G401 (cell line): ENCODE measurements at places on chromosomes 5 and 9. TPM values are rescaled to one million over a fixed set of nuclear protein-coding genes. Genes with fewer than 3 reads are reported as not detected.
A peak's percentile ranks its signal among the peaks of the same experiment; 100 is the strongest.

Gene IL3
- not detected in 2 replicates for total RNA-seq

Gene ARHGEF28
- total RNA-seq: 0.03 and 0.98 TPM in 2 replicates

Gene DDX46
- total RNA-seq: 13.8 and 18.1 TPM in 2 replicates

Gene SMIM3
- 19.4 and 25.0 TPM in 2 replicates for total RNA-seq

Gene IPPK
- 11.1 and 15.9 TPM in 2 replicates for total RNA-seq

Gene SPATA31A3
- 0.20 TPM in 1 of 2 replicates, not detected in the other for total RNA-seq

- no peak for DNase-seq
These were observed 411.3 kb upstream of the ARRDC3 start for GRCh38 chr5:91794455-91794854.

DNA sequence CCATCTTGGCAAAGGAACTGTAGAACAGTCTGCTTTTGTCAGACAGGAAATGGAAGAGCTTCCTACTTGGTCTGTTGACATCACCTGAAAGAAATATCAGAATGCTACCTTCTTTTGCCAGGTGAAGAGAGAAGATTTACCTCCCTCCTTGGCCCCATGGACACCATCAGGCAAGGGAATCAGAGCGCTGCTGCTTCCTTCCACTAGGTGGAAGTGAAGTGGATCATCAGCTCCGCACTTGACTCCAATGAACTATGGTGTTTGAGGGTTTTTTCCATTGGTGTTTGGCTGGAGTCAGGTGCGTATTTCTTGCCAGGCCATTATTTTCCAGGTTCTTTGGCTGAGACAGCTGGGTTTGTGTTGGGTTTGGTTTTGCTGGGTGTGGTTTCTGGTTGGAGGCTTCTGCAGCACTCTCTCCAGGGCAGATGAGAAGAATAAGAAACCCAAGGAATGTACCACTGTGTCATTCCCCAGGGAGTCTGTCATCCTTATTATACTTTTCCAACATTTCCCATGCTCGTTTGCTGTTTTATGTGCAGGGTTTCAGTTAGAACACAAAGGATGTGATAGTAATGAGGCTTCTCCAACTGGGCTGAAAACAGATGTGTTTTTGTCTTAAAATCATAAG, 12.4 kb downstream of the SPATA31E1 start:
- DNase-seq: no peak

DNA sequence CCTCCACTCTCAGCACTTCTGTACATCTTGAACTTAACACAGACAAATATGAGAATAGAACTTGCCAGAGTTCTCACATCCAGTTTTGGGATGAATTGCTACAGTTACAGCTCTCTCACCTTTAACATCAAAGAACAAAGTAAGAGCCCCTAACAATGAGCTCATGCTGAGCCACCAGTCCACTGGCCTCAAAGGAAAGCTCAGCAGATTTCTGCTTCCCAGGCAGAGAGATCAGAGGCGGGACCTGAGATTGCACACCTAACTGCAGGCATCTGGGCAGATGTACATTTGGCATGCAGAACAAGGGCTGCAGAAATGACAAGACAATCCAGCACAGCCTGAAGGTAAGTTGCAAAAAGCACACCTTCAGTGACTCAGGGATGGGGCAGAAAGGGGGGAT, 300.9 kb downstream of the MRPS30 start:
- no peak for DNase-seq

- DNase-seq: no peak
These were observed 1.3 kb downstream of the CD72 start for GRCh38 chr9:35616681-35617459.

GRCh38 chr5:59366784-59367183, 526.7 kb downstream of the PDE4D start:
- DNase-seq: no peak

GRCh38 chr5:134090522-134090921, 24.0 kb upstream of the TCF7 start:
- no peak for DNase-seq

DNA sequence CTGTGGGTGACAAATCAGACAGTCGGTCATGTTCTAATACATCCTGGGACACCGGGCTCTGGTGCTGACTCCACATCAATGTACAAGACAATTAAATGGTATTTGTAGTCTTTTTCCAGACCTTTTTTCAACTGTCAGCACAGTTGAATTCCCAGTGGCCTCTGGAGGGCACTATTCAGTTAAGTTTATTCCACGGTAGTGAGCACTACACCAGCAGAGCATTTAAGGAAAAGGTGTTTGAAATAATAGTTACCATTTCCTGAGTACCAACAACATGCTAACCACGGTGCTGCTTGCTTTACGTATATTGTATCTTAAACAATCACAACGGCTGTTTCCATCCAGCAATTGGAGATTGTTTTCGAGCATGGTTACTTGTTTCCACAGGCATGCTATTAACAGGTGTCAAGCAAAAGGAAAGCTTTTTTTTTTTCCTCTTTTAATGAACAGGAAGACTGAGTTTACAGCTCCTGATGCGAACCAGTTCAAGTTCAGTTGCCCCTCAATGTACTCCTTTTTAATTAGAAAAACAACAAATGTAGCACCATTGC, 186.7 kb downstream of the PDZD2 start:
- peak; percentile 71 for DNase-seq

DNA sequence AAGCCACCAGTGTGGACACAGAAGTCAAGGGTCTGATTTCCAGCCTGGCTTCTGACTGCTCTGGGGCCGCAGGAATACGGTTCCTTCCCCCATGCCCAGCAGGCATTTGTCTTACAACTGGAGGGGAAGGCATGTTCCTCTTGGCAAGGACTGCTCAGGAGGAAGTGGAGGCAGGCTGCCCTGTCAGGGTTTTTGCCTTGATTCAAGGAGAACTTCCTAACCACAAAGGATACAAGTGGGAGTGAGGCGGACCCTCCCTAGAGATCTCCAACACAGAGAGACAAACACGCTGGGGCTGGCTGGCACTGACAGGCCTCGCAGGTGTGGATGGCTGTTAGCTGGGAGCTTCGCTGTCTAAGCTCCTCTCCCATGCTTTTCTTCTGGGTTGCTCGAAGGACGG, 19.1 kb downstream of the TGFBI start:
- no peak for DNase-seq

GRCh38 chr9:137064027-137064879, 6.1 kb downstream of the SAPCD2 start:
- DNase-seq: peak; percentile 66

GRCh38 chr5:98917433-98917832, 11.4 kb downstream of the CHD1 start:
- DNase-seq: no peak

GRCh38 chr9:129383561-129384490, 205.8 kb upstream of the IER5L start:
- DNase-seq: peak; percentile 64

GRCh38 chr5:158492136-158492535, 607.6 kb downstream of the EBF1 start:
- DNase-seq: no peak

GRCh38 chr9:87499424-87500017, 1.9 kb downstream of the DAPK1 start:
- DNase-seq: no peak

DNA sequence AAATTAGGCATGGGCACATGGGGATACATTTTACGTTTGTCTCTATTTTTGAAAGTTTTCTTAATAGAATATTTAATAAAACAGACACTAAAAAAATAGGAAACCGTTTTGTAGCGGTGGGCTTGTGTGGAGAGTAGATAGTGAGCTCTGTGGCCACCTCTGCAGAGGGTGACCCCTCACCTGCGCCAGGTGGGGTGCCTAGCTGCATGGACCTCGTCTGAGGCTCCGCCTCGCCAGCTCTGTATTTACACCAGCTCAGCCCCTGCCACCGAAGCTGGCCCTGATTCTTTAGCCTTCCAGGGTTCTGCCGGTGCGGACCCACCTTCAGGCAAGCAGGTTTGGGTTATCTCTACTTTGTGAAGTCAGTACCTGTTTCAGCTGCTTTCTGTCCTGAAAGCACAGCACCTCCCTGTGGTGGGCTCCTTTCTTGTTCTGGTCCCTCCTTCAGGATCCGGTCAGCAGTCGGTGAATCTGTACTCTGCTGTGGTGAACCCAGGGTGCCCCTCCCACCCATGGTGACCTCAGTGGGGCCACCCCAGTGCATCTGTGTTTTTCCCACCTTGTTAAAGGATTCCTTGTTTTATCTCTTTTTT, 105.2 kb upstream of the CACNA1B start:
- no peak for DNase-seq
